Lung (tissue), 17 donors: ENCODE measurements at places on chromosomes 3 and 15. TPM values are rescaled to one million over a fixed set of nuclear protein-coding genes. Genes with fewer than 3 reads are reported as not detected.

- H3K4me1 ChIP-seq, result no peaks in the 10 kb centered on the region
- DNase-seq, result no peak
- H3K4me3 ChIP-seq, result no peak overlapping the region
- no peak overlapping the region for H3K27ac ChIP-seq
- H3K27me3 ChIP-seq, result peaks cover 18% of the 10 kb centered on the region
These were observed 137.1 kb upstream of the PRR20G start for GRCh38 chr3:127424766-127425504.

DNA sequence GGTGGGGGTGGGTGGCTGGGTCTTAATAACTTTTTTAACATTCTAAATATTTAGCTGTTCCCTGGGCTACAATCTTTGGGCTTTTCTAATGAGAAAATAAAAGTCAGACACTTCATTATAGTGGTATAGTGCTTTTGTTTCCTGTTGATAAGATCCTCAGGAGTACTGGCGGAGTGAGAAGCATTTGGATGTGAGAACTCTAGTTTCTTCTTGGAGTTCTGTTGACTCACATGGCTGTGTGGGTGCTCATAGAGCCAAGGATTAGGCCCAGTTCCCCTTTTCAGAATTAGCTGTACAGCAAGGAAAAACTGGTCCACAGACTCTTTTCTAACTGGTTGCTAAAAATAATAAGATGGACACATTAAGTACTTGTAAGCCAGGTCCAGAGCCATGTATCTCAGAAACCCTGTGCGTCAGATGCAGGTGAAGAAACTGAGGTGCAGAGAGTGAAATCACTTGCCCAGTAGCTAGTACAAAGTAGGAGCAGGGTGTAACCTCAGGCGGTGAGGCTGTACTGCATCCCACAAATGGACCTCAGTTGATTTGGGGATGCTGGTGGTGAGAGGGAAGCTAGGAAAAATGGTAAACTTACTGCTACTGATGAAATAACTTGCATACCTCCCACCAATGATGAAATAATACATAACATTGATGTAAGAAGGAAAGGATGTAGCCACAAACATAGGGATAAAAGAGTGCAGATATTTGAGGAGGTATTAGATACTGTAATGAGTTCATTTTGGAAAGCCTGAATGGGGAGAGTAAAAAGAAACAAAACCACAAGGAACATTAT, 2.3 kb downstream of the ITPR1 start:
- H3K36me3 ChIP-seq, result no peaks in the 10 kb centered on the region
- H3K27ac ChIP-seq, result peak overlapping the region; percentile 24
- H3K4me1 ChIP-seq, result no peaks in the 10 kb centered on the region
- DNase-seq, result peak; percentile 38

DNA sequence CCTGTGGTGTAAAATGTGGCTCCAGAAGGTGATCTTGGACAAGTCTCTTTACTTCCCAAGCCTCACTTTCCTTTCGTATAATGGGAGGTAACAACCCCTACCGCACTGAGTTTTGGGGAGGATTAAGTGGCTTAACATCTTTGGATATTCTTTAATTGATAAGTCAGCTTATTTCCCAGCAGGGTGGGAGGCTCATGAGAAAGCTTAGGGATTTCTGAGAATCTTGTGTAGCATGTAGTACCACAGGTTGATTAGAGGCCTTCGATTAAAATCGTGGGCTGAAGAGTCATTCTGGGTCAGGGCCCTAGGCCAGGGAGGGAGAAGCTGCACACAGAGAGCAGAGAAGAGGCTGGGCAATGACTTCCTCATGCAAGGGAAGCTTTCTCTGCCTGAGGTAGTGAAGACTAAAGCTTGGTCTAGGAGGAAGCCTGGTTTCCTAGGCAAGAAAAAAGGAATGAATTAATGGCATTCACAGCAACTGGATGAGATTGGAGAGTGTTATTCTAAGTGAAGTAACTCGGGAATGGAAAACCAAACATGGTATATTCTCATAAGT, 1.5 kb upstream of the NMNAT3 start:
- no peaks in the 10 kb centered on the region for H3K36me3 ChIP-seq
- peaks cover 7% of the 10 kb centered on the region for H3K4me1 ChIP-seq
- H3K4me3 ChIP-seq, result no peak overlapping the region
- no peak for DNase-seq
- no peak overlapping the region for H3K27ac ChIP-seq

GCHFR gene
- 12.5 TPM for total RNA-seq
